ENCODE measurements at places on chromosomes 5 and 9.

DNA sequence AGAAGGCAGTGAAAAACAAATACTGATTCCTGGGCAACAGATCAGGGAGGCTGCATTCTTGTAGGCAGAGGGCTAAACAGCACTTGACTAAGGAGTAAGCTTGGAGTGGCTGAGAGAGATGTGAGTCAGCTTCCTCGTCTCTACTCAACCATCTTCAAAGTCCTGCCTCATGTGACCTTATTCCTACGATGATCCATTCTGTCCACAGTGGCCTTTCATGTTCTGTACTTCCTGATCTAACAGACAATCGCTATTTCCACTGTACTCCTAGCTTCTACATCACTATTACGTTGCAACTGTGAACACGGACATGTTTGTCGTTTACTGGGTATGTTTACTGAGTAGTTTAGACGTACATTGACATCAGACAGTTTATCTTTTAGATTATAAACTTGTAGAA, 365.4 kb downstream of the ARL15 start:
- no peak for DNase-seq

- DNase-seq = no peak
Observed at GRCh38 chr5:67873935-67874334, 341.6 kb upstream of the PIK3R1 start.

DNA sequence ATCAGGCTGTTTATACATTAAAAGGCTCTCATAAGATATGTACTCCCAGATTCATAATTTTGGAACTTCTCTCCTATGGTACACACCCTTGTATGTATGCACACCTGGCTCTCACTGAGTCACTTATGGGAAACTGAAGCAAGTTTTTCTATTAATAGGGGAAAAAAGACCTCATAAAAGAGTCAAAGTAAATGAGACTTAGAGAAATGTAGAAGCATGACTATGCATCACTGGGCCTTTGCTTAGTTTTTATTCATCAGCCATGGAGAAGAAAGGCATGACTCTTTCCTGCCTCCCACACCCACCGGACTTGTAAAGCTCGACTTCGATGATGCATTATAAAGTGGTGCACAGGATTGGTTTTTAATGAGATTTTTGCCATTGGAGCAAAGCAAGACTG, 28.2 kb downstream of the MTAP start:
- no peak for DNase-seq

- no peak for DNase-seq
Observed at GRCh38 chr9:36318212-36318802, 60.1 kb upstream of the GNE start.

DNA sequence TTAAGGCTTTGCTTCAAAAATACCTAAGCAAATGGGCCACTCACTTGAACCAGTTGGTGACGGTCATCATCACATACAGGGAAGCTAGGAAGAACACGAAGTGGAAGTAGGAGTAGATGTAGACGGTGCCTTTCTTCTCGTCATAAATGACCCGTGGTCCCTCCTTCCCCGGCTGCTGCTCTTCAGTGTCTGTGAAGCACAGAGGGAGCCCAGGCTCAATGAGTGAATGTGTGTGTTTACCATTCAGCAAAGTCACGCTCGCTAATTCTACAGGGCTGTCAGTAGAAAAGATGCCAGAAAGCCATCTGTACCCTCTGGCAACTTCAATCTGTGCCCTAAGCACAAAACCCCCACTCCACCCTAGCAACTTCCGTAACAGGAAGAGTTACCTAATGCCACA, 109.8 kb downstream of the SERINC5 start:
- DNase-seq = no peak

GRCh38 chr9:7790022-7790818, 9.4 kb downstream of the DMAC1 start:
- DNase-seq = no peak

DNA sequence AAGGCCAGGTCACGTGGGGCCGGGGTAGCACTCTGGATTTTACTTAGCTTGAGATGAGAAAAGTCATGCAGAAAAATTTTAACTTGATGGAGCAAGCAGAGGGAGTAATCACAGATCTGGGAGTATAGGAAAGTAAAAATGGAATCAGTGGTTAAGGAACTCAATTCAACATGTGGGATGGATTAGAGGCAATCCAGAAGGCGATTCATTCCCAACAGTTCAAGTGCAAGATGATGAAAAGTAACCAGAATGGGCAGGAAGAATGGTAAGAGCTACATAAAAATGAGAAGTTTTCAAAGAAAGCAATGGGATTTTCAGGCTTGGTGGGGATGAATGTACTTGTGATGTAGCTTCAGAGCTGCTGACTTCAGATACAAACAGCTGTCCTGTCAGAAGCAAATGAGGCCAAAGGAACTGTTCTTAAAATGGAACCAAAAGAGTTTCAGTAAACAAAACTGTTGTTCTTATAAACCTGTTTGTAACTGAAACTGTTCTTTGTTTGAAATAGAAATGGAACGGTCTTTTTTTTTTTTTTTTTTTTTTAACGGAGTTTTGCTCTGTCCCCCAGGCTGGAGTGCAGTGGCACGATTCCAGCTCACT, 5.6 kb upstream of the SEC24A start:
- DNase-seq = no peak

All from nephron progenitor cell (in vitro differentiated cells).